Suppressor macrophage treated with lipopolysaccharide for 1 hour (primary cell): ENCODE measurements at places on chromosomes 6 and 20.
A peak's percentile ranks its signal among the peaks of the same experiment; 100 is the strongest.

DNA sequence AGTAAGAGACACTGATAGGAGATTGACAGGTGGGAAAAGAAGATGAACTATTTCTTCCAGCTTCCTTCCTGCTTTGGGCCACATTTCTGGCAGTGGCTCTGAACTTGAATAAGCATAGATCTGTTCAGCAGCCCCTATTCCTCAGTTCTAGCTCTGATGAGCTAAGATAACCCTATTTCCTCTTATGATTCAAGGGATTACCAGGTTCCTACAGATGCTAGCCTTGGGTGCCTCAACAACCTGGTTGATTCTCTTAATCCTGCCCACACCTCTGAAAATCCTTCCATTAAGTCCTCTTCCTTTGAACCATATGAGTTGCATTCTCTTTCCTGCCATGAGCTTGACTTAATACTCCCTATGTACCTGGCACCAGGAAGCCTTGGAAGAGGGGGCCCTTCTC lies 49.8 kb upstream of the MOCS1 start:
- DNase-seq, result no peak

DNA sequence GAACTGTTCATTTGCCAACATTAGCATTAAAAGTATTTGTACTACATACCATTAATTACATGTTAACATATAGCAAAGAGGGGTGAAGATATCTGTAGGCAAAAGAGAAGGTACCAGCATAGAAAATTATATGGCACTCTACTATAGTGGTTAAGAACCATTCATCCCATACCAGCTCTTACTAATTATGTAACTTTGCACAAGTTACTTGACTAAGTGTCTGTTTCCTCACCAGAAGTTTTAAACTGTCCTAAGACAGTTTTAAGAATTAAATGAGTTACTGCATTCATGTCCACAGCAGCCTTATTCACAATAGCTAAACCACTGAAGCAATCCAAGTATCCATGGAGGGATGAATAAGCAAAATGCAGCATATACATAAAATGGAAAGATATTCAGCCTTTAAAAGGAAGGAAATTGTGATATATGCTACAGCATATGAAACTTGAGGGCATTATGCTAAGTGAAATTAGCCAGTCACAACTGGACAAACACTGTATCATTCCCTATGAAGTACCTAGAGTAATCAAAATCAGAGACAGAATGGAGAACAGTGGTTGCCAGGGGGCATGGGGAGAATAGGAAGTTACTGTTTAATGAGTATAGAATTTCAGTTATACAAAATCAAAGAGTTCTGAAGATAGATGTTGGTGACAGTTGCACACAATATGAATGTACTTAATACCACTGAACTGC lies 98.9 kb downstream of the RNGTT start:
- DNase-seq, result no peak

- DNase-seq, result no peak
Observed at GRCh38 chr6:38212579-38212978, 393.1 kb downstream of the ZFAND3 start.

DNA sequence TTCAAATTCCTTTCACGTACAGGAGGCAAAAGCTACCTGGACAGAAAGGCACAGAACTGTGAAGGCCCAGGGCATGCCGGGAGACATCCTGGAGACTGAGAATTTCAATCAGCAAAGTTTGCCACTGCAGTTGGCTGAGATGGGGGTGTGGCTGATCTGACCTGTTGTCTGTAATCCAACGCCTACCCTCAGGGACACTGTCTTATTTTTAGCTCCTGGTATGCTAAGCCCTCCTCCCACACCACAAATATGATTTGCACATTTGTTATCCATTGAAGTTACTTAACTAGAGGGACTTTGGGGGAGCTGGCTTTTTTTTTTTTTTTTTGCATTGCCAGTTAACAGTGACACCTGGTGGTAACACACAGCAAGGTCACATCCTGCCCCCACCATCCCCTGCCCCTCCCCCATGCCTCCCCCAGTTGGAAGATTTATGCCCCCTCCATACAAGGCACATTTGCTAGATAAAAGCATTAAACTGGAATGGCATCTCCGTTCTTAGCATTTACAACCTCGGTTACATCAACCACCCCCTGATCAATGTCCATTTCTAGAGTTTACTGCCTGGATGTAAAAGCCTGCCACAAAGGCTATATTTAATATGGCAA lies 40.4 kb downstream of the TTI1 start:
- DNase-seq, result peak; percentile 26

GRCh38 chr6:13334953-13335352 lies 6.6 kb upstream of the TBC1D7 start:
- no peak for DNase-seq
